GM13977 (cell line): ENCODE measurements at places on chromosomes 4 and X.

DNA sequence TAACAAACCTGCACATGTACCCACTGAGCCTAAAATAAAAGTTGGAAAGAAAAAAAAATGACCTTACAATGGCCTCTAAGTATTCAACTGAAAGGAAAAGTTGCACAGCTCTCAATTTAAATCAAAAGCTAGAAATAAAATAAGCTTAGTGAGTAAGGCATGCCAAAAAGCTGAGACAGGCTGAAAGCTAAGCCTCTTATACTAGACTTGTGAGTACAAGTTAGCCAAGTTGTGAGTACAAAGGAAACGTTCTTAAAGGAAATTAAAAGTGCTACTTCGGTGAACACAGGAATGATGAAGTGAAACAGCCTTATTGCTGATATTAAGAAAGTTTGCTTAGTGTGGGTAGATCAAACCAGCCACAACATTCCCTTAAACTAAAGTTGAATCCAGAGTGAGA lies 707.9 kb upstream of the PITX2 start:
- DNase-seq, result no peak

- DNase-seq, result no peak
These were observed 96.3 kb downstream of the IQCM start for GRCh38 chr4:149719357-149719756.

GRCh38 chr4:2788532-2789103 lies 4.3 kb upstream of the SH3BP2 start:
- DNase-seq, result no peak

DNA sequence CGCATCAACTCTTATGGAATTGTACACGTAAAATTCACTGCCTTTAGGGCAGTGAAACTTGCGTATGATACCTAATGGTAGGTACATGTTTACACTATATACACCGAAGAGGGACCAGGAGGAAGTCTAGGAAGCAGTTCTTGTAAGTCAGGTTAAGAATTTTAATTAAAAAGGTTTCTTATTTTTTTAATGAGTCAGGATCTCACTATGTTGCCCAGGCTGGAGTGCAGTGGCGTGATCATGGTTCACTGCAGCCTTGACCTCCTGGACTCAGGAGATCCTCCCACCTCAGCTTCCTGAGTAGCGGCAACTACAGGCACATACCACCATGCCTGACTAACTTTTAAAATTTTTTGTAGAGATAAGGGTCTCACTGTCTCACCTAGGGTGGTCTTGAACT lies 6.6 kb downstream of the NUDT9 start:
- DNase-seq, result no peak

DNA sequence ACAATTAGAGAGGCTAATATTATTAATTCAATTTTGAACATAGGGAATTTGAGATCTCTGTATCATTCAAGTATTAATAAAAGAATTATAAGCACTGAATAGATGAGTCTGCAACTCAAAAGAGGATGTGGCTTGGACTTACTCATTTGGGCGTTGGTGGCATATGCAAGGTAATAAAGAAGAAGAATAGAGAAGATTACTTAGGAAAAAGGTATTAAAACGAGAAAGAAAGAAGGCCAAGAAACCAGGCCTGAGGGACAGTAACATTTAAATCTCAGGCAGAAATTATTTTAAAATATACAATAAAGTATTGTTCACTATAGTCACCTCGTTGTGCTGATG lies 383.0 kb upstream of the INTU start:
- no peak for DNase-seq

DNA sequence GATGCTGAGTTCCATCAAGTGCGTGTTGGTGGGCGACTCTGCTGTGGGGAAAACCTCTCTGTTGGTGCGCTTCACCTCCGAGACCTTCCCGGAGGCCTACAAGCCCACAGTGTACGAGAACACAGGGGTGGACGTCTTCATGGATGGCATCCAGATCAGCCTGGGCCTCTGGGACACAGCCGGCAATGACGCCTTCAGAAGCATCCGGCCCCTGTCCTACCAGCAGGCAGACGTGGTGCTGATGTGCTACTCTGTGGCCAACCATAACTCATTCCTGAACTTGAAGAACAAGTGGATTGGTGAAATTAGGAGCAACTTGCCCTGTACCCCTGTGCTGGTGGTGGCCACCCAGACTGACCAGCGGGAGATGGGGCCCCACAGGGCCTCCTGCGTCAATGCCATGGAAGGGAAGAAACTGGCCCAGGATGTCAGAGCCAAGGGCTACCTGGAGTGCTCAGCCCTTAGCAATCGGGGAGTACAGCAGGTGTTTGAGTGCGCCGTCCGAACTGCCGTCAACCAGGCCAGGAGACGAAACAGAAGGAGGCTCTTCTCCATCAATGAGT lies 46.6 kb downstream of the RHOH start:
- DNase-seq, result no peak

- no peak for DNase-seq
These were observed 477 bp downstream of the KLHL13 start for GRCh38 chrX:118115953-118116712.

GRCh38 chr4:8817813-8818062 lies 53.9 kb downstream of the HMX1 start:
- no peak for DNase-seq

DNA sequence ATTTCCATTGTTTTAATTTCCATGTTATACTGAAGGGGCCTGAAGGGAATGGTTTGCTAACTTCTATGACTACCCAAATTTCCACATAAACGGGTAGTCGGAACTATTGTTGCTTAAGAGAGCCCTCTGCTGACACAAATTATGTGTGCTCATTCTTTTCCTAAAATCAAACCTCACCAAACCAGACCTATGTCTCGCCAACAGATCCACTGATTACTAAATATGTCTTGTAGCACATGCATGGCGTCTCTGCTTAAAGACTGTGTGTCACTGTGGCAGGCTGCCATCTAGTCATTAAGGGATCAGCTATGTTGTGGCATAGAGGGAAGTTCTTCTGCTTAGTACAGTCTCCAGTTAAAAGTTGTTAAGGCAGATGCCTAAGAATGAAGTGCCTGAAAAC lies 25.1 kb downstream of the PIR start:
- no peak for DNase-seq

DNA sequence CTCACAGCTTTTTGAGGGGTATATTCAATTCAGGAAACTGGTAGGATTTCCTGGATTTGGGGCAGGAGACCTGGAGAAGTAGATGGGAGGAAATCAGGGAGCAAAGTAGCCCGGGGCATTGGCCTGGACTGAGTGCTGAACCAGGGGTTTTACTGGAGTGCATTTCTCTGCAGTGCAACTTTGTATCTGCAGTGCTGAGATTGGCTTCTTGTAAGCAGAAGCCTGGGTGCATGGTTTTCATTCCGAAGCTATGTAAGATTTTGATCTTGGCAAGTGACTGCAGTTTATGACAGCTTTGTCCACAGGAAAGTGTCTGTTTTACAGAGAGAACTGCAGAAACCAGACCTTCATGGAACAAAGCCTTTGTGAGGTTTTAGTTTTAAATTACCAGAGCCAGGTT lies 158.3 kb downstream of the SPCS3 start:
- no peak for DNase-seq

DNA sequence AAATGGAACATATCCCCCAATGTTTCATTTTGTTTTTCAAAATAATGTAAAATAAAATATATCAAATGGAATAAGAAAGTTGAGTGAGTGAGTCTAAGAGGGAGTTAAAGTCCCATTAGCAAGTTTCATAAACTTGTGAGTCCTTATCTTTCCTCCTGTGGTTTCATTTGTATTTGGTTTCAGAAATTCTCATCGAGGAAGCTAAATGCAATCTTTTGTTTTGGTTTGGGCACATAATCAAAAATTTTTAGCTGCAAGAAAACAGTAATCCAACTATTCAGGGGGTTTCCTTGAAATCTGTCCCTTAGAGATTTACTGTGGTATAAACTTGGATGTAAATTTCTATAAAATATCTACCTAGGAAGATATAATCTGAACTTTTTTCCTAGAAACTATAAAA lies 124.2 kb downstream of the CAMK2D start:
- DNase-seq, result no peak

DNA sequence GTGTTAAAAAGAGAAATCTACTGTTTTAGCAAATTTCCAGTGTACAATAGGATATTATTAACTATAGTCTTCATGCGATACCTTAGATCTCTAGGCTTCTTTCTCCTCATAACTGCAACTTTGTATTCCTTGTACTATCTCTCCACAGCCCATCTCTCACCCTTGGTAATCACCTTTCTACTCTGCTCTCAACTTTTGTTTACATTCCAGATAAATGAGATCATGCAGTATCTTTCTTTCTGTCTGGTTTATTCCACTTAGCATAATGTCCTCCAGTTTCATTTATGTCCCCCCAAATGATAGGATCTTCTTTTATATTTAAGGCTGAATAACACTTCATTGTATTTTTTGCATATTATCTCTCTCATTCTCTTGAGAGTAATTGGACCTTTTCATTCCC lies 165.5 kb downstream of the HS3ST1 start:
- no peak for DNase-seq

GRCh38 chr4:46124773-46125413 lies 1.0 kb upstream of the GABRG1 start:
- no peak for DNase-seq

GRCh38 chr4:172207258-172207657 lies 394.1 kb downstream of the GALNTL6 start:
- no peak for DNase-seq

- DNase-seq, result peak; percentile 5
These were observed 518.0 kb downstream of the TMA16 start for GRCh38 chr4:164012396-164013027.

GRCh38 chrX:36640232-36640631 lies 367.9 kb upstream of the FAM47C start:
- DNase-seq, result no peak

DNA sequence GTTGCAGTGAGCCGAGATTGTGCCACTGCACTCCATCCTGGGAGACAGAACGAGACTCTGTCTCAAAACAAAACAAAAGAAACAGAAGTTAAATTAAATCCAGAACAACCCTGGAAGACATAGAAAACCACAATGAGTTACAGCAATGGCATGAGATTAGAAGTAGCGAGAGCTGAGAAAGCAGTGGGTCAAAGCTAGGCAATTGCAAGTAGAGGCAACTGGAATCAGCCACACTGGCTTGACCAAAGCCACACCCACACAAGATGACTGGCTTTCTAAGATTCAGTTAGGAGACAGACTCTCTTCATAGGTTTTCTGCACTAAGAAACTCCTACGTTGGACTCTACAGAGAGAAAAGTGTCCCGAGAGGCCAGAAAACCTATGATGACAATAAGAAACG lies 443.0 kb downstream of the GPM6A start:
- DNase-seq, result no peak

GRCh38 chrX:11412715-11413623 lies 119.8 kb downstream of the AMELX start:
- DNase-seq, result no peak

DNA sequence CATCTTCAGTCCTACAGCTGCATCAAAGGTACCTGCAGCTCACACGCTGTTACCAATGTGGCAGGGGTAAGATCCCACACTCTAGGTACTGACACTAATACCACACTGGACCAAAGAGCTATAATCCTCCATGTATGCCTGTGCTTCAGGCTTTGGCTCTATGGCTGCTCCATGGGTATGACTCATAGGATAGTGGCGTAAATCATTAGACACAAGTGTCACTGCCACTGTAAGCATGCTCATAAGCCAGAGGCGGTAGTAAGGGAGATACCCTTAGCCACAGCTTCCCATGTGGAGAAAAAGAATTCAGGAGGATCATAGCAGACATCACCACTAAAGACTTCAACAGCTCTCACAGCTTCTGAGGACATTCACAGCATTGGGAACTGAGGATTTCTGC lies 287.5 kb downstream of the ACTRT1 start:
- DNase-seq, result no peak

DNA sequence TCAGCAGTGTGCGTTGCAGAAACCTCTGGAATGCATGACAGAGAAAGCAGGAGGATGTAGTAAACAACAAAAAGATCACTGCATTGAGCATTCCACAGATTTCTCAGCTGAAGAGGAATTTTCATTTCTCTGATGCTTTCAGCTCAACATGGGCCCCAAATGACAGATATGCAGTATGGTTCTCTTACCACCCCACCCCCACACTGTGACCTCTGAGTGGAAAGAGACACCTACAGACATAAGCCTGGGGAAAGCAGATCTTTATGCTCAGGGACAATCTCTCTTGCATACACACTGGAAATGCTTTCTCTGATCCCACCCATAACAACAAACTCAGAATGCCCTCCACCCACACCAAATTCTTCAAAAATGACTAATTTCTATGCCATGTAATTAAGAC lies 983.7 kb upstream of the LCORL start:
- no peak for DNase-seq

DNA sequence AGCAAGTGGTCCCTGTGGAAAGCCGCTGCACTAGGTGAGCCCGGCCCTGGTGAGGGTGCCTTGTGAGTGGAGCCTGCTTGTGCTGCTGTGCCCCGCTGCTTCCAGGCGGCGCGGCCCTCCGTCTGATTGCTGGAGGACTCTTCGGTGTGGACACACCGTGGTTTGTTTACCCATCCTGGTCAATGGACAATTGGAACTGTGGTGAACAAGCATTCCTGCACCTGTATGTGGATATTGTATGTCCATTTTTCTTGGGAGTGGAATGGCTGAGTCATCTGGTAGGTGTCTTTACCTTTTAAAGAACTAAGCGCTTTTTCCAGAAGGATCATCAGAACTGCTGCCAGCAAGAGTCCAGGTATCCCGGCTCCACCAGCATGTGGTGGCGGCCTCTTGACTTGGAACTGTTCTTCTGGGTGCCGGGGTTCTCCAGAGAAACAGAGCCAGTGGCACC lies 15.6 kb downstream of the MAEA start:
- DNase-seq, result no peak

DNA sequence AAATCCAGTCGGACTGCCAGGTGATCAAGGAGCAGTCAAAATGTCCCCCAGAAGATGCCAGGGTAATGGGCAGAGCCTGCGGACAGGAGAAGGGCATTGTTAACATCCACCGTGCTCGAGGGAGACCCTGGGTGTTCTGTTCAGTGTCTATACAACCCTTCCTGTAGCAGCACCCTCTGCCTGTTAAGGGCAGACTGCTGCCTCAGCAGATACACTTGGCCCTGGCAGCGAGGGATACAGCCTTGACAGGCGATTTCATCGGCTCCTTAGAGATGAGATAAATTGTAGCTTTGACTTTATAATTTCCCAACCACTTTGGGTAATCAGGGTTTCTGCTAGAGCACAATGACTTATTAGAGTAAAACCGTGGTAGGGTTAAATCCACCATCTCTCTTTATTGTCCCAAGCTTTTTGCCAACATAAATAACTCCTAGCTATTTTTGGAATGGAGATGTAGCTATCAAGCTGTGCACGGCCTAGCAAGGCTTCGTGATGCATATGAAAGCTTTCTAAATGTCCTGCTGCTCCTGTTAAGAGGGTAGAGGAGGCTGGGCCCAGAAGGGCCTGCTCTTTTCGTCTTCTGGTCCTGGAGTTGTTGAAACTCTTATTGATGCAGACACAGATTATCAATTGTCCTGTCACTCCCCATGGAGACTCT lies 195.9 kb downstream of the CPEB2 start:
- no peak for DNase-seq

GRCh38 chr4:14364953-14365536 lies 637.2 kb upstream of the CPEB2 start:
- DNase-seq, result no peak

DNA sequence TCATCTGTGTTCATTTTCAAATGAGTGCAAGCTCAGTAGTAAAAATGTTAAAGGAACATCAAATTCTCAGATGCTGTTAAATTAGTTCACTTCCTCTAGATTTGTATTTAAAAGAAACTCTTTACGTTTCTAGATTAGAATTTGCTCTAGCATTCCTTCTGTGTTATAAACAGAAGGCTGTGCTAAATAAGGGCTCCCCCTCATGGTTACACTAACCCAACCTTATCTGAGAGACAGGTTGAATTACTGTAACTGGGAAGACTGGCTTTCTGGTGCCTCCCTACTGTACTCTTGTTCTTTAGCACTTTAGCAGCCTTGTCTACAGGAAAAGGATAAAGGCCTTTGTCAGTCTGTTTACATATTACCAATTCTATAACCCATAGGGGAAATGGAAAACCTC lies 56.8 kb downstream of the RXFP1 start:
- DNase-seq, result no peak
